T-helper 17 cell (primary cell): ENCODE measurements at places on chromosomes 1 and 21. TPM values are rescaled to one million over a fixed set of nuclear protein-coding genes. Genes with fewer than 3 reads are reported as not detected.

The FOXE3 gene
- not detected for total RNA-seq

The ANGPTL1 gene
- total RNA-seq = not detected

The TXNIP gene
- 927 TPM for total RNA-seq

The DNAI4 gene
- 7.2 TPM for total RNA-seq

The TMPRSS3 gene
- 2.8 TPM for total RNA-seq

The FYB2 gene
- not detected for total RNA-seq

The NIT1 gene
- 19.3 TPM for total RNA-seq

The TSACC gene
- 0.40 TPM for total RNA-seq

The TTC39A gene
- not detected for total RNA-seq

The HSD3B1 gene
- total RNA-seq = not detected

The THRAP3 gene
- total RNA-seq = 76.3 TPM

The TOE1 gene
- total RNA-seq = 51.4 TPM

The GSTM3 gene
- 5.6 TPM for total RNA-seq

The DCLRE1B gene
- total RNA-seq = 5.4 TPM

The E2F2 gene
- 5.4 TPM for total RNA-seq

The IGSF5 gene
- not detected for total RNA-seq

The HP1BP3 gene
- total RNA-seq = 210 TPM

The PAQR6 gene
- total RNA-seq = 3.1 TPM

The SAMSN1 gene
- total RNA-seq = 33.7 TPM

The CDKN2C gene
- 7.7 TPM for total RNA-seq

The CHI3L1 gene
- not detected for total RNA-seq

The POGZ gene
- total RNA-seq = 94.9 TPM

The ADAMTSL4 gene
- 0.39 TPM for total RNA-seq

The OR6K3 gene
- total RNA-seq = not detected

The TACSTD2 gene
- not detected for total RNA-seq

The GRIK3 gene
- not detected for total RNA-seq

The IVL gene
- not detected for total RNA-seq

The KCNE2 gene
- not detected for total RNA-seq

The PLEKHN1 gene
- 4.3 TPM for total RNA-seq

The TRAF5 gene
- total RNA-seq = 59.9 TPM

The LDLRAD2 gene
- total RNA-seq = not detected

The ABCG1 gene
- total RNA-seq = 75.0 TPM

The KRTAP15-1 gene
- not detected for total RNA-seq

The MCOLN3 gene
- 5.1 TPM for total RNA-seq

The TFAP2E gene
- 3.2 TPM for total RNA-seq

The ZFP69B gene
- total RNA-seq = 2.8 TPM

The ARPC5 gene
- total RNA-seq = 62.1 TPM

The APCS gene
- not detected for total RNA-seq

The THAP3 gene
- 14.0 TPM for total RNA-seq

The IFI16 gene
- 82.8 TPM for total RNA-seq

The PODN gene
- not detected for total RNA-seq

The SLC26A9 gene
- total RNA-seq = not detected

The SPRR2F gene
- total RNA-seq = not detected

The MRTO4 gene
- 17.0 TPM for total RNA-seq

The NCAM2 gene
- total RNA-seq = not detected

The GPR25 gene
- 18.3 TPM for total RNA-seq

The C8A gene
- not detected for total RNA-seq

The CYP4A11 gene
- total RNA-seq = not detected

The SLFNL1 gene
- total RNA-seq = 0.22 TPM

The LINGO4 gene
- total RNA-seq = 0.77 TPM

The EFNA1 gene
- 1.0 TPM for total RNA-seq

The KANK4 gene
- total RNA-seq = not detected

The GSTM5 gene
- 0.60 TPM for total RNA-seq

The S100A2 gene
- total RNA-seq = not detected

The ZNF697 gene
- not detected for total RNA-seq
